Left colon (tissue), 2 donors: ENCODE measurements at places on chromosomes 2 and 18.

GRCh38 chr2:15758848-15759247 lies 167.2 kb downstream of the DDX1 start:
- DNase-seq: no peak

- DNase-seq: no peak
These were observed 61.2 kb upstream of the LMAN1 start for GRCh38 chr18:59420244-59420643.

- DNase-seq: no peak
These were observed 1184.0 kb upstream of the GYPC start for GRCh38 chr2:125471963-125472362.

DNA sequence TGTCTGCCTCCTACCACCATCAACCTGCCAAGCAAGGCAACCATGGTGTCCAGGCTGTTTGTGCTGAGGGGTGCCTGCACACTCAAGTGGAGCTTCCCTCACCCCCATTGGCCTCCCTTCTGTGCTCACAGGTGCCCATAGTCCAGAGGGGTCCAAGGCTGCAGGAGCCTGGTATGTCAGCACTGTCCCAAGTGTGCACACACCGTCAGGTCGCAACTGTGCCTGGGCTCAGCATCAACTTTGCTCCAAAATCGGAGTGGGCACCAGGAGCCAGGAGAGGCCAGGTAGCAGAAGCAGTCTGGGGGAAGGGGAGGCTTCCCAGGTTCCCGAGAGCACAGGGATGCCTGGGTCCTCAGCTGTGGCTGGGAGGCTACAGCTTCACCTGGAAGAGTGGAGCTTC lies 1528.2 kb upstream of the SLC39A10 start:
- DNase-seq: no peak

- no peak for DNase-seq
These were observed 331.1 kb downstream of the GULP1 start for GRCh38 chr2:188622601-188623260.

- no peak for DNase-seq
These were observed 215.8 kb downstream of the ALK start for GRCh38 chr2:29705616-29706015.

DNA sequence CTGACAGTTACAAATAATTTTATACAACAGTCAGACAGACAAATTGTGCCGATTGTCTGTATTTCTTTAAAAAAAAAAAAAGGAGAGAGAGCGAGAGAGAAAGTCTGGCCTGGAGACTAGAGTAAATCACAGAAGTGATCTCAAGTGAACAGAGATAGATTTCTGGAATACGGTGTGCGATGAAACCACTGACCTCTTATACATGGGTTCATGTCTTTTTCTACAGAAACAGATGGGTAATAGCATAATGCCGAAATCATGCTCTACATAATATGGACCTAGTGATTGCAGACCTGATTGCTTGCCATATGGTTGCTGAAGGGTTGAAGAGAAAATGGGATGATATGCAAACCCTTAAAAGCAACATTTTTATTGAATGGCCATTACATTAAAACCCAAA lies 403.3 kb upstream of the FANCL start:
- no peak for DNase-seq

DNA sequence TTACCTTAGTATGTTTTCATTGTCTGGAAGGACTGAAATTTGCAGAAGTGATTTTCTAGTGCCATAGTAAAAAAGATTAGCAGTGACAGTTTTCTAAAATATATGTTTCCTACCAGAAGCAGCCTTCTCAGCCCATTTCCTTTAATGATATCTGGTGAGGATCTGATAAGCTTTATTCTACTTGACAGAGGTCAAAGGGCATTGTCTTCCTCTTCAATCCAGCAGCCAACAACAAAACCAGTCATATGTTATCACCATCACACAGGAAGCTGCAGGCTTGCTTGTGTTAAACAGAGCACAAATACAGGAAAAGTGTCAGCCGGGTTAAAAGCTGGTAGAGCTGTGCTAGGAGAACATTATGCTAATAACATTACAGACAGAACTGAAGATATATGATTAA lies 35.6 kb upstream of the ZSWIM2 start:
- DNase-seq: no peak
